MV-4-11 (cell line): ENCODE measurements at places on chromosomes 7 and 10.

DNA sequence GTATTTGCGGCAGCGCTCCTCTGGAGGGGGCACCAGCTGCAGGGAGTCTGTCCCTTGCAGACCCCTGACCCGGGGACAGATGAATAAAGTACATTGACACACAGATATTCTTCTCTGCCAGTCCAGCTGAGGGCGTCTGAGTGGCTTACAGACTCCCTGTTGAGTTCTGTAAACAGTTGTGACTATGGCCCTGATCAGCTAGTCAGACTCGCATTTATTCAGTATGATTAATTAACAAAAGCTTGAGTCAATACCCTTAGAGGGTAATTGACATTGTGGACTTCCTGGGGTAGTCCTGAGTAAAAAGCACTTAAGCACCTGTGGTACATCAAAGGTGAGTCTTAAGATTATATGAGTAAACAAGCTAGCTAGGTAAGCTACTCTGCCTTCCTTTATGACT is 21.0 kb downstream of the ANKRD30A start:
- DNase-seq, result no peak

DNA sequence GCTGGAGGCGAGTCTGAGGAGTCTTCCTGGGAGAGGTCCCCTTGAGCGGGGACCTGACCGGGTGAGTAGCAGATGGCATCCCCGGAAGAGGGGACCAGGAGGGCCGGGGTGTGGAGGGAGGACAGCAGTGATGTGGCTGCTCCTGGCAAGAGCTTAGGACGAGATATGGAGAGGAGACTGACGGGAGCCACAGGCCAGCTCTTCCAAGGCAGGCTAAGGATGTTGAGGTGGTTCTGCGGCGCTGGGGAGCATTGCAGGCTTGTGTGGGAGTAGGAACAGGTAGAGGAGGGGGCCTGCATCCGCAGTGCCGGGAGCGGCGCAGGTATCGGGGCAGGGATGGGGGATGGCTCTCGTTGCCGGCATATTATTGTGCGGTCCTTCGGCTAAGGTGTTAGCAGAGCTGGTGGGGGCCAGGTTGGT is 76.7 kb upstream of the ANLN start:
- no peak for DNase-seq

- DNase-seq, result no peak
Measured at GRCh38 chr7:54546081-54546985, 4.2 kb downstream of the VSTM2A start.

- DNase-seq, result no peak
Measured at GRCh38 chr10:71487726-71488125, 91.0 kb downstream of the CDH23 start.

- DNase-seq, result no peak
Measured at GRCh38 chr7:109375823-109376222, 806.1 kb downstream of the DNAJB9 start.

- DNase-seq, result no peak
Measured at GRCh38 chr10:108434559-108435252, 1270.2 kb upstream of the SORCS1 start.

DNA sequence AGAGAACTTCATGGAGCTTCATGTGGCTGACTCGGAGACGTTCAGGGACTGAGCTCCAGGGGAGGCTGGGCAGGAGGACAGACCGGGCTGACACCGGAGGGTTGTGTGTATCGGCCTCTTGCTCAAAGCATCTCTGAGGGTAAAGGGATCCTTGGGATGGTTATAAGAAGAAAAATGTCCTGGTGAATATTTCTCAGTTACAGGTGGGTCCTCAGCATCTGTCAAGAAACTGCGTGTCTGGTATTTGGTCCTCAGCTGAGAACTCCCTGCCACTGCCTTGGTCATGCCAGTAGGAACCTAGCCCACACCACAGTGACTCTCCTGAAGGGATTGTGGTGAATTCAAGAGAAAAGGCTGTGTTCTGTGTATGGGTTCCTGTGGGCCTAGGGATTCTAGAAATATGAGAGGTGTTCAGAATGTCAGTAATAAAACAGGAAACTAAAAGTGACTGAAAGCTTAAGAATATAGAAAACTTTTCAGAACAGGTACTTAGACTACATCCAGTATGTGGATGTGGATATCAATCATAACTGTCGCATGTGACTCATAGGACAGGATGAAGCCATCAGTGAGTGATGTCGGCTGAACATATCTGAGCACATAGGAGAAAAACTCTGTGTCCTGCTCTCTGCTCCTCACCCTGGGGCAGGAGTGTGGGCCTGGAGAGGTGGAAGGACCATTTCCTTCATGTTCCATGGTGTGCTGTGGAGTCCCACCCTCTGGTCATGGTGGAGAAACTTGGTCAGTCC is 28.4 kb downstream of the MBL2 start:
- no peak for DNase-seq

DNA sequence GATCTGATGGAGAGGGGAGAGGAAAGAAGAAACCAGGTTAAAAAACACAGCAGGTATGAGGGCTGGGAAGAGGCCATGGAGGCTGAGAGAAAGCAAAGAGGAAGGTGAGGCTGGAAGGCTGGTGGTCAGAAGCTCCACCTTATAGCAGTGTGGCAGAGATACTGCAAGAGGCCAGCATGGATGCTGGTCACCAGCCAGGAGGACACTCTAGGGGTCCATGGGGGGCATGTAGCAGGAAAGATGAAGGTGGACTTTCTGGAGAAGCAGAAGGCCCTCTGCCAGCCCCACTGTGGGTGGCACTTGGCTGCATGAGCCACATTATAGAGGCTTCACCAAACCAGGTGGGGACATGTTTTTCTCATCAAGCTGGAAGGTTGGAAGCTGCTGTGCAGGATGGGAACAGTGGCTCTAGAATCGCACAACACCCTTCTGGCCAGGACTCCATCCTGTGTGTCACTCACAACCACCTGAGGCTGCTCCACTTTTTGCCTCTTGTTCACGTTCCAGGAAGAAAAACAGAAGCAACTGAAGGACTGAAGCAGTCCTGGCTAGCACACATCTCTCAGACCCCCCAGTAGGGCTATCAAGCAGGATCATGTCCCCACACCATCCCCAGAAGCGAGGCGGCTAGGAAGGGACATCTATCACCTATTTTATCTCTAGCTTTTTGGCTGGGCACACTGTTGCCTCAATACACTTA is 587.5 kb upstream of the MGMT start:
- no peak for DNase-seq

- no peak for DNase-seq
Measured at GRCh38 chr10:128512767-128513166, 386.5 kb upstream of the MKI67 start.

GRCh38 chr10:74117738-74118137 is 32.9 kb downstream of the AP3M1 start:
- DNase-seq, result no peak

GRCh38 chr7:16129431-16130110 is 291.8 kb downstream of the CRPPA start:
- no peak for DNase-seq

DNA sequence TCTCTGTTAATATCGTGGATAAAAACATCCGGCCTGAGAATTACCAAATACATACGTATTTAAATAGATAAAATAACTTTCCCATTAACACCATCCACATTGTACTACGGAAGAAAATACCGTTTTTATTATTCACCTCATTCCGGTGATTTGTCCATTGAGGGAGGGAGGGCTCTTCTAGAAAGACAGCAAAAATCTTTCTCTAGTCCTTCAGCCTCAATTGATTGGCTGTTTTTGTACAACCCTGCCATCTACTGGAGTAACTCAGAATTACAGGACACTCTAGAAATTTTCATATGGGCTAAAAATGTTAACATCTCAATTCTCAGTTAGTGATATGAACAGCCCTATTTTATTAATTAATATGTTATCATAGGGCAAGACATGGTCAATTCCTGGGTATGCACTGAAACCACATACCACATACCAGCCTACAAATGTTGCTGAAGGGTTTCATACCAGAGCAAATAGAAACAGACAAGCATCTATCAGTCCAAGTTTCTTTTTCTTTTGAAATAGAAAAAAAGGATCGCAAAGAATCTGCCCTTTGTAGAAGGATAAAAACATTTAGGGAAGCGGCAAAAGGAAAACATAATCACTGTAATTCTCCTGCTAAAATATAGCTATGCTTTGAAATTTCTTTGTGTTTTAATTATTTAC is 55.8 kb upstream of the CDCA7L start:
- DNase-seq, result peak; percentile 56

- DNase-seq, result no peak
Measured at GRCh38 chr10:122497241-122497640, 35.9 kb downstream of the HTRA1 start.

DNA sequence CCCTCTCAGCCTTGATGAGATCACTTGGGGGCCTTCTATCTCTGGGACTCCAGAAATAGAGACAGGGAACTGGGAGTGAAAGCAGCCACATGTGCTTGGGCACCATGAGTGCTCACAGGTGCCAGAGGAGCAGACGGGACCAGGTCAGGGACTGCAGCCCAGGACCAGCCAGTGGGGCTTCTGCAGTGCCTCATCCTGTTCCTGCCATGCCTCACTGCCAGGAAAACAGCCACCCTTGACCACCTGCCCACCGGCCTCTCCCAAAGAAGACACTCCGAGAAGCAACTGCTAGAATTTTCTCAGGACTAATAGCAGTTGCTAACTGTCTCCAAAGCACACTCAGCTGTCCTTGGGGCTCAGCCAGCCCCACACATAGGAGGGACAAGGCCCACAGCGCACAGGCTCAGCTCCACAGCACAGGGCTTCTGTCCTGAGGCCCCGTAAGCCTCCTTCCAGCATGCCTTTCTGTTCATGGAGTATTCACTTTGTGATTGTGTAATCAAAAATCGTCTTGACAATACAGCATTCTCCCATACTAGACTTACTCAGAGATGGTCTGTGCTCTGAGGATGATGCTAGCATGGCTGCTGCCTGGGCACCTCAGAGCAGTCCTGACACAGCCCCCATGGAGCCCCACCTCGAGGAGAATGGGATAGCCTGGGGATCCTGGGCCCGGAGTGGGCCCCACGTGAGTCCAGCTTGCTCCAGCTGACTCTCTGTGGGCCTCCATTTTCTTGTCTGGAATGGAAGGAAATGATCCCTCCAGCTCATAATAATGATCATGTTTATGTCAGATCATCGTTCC is 115.7 kb upstream of the RET start:
- peak; percentile 64 for DNase-seq

DNA sequence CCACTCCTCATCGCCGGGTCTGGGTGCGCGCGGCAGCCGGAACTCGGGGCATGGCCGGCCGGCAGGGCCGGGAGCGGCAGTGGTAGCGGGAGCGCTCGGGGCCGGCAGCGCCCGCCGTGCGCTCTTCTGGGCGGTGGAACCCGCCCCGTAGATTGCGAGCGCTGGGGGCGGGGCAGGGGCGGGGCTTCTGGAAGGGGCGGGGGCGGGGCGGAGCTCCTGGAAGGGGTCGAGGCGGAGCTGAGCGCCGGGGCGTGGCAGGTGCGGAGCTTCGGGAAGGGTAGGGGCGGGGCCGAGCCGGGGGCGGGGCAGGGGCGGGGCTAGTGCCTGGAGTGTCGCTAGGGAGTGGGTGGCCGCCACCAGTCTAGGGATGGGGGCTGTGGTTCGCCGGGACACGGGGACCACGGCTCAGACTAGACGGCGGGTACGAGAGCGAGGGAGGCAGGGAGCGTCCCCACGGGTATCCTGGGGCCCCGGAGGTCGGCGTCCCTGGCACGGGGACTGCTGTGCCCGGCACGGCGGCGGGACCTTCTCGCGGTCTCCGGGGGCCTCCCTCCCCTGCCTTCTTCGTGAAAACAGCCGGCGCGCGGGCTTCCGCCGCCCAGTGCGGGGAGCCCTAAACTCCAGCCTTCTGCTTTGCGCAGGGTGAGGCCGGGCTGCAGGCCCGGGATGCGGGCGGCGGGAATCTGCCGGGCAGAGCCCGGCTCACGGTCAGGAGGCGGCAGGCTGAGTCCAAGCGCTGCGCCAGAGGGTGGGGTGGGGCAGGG is at the start of gene STK32C:
TSS of gene STK32C (minus strand) at position 128 of the 764 bp plus-strand sequence. CDS start at position 11, 117 bp downstream.
- DNase-seq, result peak; percentile 74

GRCh38 chr7:20301311-20301939 is 29.3 kb upstream of the ITGB8 start:
- peak; percentile 66 for DNase-seq

- peak; percentile 29 for DNase-seq
Measured at GRCh38 chr7:129073738-129074137, 18.8 kb upstream of the TNPO3 start.

DNA sequence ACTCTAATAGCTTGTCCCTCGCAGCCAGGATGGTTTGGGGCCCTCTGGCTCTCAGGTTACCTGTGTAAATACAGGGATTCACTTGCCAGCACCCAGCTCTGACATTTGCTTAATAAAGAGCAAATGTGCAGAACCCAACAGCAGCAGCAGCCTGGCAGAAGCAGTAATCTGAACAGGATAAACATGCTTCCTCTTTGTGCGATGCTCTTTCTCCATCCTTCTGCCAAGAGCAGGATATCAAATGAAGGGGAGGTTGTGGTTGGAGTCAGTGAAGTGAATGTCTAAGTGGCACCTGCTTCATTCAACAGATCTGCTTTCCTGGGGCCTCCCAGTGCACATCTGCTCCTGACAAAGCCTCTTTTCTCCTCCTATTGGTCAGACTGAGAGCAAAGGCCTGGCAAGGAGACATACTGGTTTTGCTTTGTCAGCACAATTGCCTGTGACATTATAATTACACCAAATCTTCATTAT is 130.3 kb downstream of the NRF1 start:
- peak; percentile 15 for DNase-seq

- peak; percentile 67 for DNase-seq
Measured at GRCh38 chr10:46028584-46029460, 1.6 kb downstream of the NCOA4 start.

- DNase-seq, result peak; percentile 25
Measured at GRCh38 chr10:88116971-88117626, 253.7 kb downstream of the PTEN start.

DNA sequence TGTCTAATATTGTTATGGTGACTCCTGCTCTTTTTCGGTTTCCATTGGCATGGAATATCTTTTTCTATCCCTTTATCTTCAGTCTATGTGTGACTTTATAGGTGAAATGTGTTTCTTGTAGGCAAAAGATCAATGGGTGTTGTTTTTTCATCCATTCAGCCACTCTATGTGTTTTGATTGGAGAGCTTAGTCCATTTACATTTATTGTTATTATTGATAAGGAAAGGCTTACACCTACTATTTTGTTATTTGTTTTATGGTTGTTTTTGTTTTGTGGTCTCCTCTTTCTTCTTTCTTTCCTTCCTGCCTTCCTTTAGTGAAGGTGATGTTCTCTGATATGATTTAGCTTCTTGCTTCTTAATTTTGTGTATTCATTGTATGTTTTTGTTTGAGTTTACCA is 414.3 kb downstream of the ADRA2A start:
- no peak for DNase-seq
